Stimulated activated CD8-positive, alpha-beta memory T cell treated with anti-CD3 and anti-CD28 coated beads, Interleukin-15, amount 100 ng/mL, for 24 hours (primary cell): ENCODE measurements at places on chromosomes 12 and 14.

- no peak for DNase-seq
Measured at GRCh38 chr12:57543581-57543980, 3.4 kb downstream of the DCTN2 start.

DNA sequence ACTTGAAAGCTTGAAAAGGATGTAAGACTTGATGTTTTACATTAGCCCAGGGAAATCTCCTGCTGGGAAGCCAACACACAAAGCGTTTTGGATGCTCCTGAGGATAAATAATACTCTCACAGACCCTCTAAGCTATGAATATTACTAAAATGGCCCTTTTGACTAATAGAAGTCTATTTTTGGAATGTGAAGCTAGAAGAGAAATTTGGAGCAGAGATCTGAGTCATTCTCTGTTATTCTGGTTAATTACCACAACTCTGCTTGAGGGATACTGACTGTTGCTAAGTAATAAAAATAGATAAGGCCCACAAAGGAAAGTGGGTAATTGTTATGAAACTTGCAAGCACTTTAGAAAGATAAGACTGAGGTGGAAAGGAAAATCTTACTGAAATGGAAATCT, 346.2 kb upstream of the STXBP6 start:
- DNase-seq, result no peak

DNA sequence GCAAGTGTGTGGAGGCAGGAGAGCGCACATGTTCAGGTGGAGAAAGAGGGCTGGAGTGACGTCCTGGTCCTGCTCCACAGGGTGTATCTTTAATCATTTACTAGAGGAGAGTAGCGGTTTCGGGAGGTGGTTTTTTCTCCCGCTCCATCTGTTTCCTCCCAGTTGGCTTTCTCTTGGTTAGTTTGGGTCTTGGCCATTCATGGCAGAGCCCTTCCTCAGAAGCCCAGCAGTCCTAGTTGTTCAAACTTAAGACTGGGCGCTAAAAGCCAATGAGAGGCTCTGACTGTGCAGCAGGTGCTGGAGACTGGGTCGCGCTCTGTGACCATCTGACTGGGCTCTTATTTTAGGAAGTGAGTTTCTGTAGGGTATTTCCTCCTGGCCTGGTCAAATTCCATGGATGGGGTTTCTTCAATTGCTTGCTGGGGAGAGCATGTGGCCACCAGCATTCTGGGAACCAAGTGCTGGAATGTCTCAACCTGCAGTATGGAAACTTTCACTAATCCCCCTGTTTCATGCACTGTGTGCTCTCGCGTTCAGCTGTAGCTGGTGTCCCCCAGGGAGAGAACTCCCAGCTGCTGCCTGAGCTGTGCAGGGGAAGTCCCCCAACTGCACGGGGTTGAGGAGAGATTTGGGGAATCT, 27.4 kb upstream of the TSPAN9 start:
- DNase-seq, result no peak

GRCh38 chr12:80196419-80196818, 97.1 kb downstream of the OTOGL start:
- DNase-seq, result no peak

DNA sequence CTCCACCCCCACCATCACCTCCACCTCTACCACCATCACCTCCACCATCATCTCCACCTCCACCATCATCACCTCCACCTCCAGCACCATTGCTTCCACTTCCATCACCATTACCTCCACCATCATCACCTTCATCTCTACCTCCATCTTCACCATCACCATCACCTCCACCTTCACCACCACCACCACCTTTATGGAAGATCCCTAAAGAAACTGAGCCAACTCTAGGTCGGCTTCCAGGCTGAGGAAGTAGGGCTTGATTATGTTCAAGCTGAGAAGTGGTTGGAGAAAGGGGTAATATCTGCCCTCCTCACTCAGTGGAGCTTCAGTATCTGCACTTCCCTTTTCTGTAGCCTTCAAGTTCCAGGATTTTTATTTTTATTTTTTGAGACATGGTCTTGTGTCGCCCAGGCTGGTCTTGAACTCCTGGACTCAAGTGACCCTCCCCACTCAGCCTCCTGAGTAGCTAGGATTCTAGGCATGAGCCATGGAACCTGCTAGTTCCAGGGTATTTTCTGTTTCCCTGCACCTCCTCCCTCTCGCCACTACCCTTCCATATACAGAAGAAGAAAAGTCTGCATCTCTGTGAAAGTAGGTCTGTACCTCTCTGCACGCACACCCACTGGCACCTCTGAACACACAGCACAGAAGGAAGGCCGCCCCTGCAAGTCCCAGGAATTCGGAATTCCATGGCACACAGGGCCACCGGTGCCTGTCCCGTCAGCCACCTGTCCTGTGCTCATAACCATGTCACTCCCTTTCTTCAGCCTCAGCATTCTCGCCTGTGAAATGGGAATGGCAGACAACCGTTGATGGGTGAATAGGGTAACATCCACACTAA, 5.9 kb downstream of the ZBTB42 start:
- DNase-seq, result no peak

- DNase-seq, result no peak
Measured at GRCh38 chr12:95118138-95118787, 44.8 kb upstream of the NR2C1 start.

- no peak for DNase-seq
Measured at GRCh38 chr12:40157336-40157735, 51.5 kb upstream of the SLC2A13 start.

DNA sequence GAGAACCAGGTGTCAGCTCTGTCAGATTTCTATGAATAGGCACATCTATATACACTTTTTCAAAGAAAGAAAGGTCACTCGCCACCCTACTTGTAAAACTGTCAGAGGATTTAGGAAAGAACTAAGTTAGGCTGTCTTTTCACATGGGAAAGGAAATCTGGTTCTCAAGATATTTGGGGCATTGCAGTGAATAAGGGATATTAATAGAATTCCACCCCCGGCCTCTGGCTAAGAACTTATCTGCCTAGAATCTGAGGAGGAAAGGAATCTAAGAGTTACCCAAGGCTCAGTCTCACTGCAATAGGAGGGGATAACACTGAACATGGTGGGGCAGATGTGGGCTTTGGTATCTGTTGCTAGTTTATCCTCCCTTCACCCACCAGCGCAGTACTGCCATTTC, 677.6 kb downstream of the NRXN3 start:
- no peak for DNase-seq

DNA sequence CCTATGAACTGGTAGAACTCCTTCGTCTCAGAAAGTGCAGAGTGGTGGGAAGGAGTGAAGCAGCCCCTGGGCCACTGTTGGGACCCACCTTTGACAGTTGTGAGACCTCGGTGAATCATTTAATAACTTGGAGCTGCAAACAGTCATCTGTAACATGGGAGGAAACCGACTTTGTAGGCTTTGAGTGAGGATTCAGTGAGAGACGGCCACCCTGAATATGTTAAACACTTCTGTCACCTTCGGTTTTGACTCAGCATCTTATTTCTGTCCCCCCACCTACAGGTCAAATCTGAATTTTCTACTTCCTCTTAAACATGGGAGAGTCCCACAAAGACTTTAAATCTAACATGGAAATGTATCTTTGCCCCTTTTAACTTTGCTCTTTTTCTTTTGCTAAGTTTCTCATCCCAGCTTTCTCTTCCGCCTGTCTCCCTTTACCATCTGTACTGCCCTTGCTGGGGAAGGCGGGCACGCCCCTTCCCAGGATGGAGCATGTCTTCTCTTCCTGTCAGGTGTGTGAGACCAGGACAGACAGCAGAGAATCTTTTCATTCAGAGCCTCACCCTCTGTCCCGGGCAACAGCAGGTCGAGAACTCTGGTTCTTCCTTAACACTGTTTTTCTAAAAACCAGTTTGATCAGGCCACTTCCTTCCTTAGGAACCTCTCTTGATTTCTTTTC, 37.1 kb downstream of the ZC3H14 start:
- DNase-seq, result no peak

DNA sequence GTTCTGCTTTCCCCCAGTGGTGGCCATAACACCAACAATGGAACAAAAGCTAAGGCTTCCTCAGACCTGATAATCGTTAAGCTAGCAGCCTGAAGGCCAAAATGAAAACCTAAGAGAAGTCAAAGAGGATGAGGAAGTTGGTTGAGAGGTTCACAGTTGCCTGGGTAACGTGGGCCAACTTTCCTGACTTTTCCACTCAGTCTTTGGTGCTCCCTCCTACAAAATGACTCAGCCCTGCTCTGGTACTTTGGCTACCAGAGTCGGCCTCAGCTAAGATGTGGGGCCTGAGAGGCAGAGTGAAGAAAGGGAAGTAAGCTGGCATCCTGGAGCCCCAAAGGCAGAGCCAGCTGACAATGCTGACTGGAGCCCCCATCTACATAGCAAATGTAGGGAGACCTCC, 14.9 kb upstream of the FKBP11 start:
- no peak for DNase-seq

- DNase-seq, result no peak
Measured at GRCh38 chr12:14473707-14474287, 93.9 kb downstream of the PLBD1 start.

DNA sequence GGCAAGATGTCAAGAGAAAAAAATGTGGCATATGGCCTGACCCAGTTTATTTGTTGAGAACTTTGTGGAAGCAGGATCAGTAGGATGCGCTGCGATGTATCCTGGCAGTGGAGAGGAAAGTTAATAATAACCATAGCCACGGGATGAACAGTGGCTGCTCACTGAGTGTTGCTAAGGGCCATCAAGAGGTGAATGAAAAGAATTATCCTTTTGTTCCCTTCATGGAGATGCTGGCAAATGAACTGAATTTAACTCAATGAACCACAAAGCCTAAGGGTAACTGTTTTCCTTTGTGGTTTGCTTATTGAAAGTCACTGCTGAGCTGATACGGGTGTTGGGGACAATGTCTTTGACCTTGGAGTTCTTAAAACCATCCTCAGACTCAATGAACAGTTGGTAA, 476.5 kb downstream of the APAF1 start:
- DNase-seq, result no peak

DNA sequence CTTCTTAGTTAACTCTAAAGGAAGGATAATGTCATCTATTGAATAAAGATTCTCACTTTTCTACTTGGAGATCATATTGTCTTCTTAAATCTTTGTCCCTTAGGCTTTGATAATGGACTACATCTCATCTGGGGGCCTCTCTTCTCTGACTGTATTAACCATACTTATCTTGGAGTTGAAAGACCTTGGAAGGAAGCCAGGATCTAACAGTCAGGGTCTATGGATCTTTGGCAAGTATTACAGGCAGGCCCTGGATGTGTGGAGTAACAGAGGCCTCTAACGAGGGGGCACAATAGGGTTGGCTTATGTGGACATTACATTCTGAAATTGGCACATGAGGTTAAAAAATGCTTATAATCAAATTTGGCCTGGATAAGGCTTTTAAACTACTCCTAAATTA, 513.8 kb downstream of the NRXN3 start:
- DNase-seq, result no peak

- DNase-seq, result no peak
Measured at GRCh38 chr12:50517421-50518048, 12.8 kb downstream of the DIP2B start.

DNA sequence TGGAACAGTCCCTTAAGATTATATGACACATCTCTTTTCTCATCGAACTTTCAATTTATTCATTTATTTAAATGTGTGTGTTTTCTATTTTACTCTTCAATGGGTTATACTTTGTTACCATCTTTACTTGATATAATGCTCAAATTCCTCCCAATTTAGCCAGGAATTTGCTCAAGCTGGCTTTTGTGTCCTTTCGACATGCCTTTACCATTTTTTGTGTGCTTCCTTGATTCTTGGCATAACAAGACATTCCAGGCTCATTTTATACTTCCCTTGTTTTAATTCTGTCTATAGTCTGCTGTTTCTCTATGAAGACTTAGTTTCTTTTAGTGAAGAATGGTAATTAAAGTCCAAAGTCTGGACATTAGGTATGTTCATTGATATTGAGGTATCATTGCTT, 315.8 kb downstream of the AEBP2 start:
- no peak for DNase-seq

DNA sequence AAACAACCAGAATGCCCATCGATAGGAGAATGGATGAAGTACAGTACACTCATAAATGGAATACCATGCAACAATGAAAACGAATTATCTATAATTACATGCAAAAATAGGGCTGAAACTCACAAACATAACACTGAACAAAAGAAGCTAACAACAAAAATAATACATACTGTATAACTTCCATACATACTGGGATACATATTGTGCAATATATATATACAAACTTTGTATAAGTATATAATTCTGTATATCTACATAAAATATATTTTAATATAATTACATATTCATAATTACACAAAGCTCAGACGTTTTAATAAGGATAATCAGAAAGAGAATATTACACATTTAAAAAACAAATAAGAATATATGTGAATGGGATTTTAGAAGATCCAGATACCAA, 90.2 kb downstream of the CDK17 start:
- DNase-seq, result no peak

GRCh38 chr14:103382376-103382775, 2.8 kb upstream of the MARK3 start:
- no peak for DNase-seq

GRCh38 chr14:68246074-68246785, 426.7 kb downstream of the RAD51B start:
- no peak for DNase-seq

DNA sequence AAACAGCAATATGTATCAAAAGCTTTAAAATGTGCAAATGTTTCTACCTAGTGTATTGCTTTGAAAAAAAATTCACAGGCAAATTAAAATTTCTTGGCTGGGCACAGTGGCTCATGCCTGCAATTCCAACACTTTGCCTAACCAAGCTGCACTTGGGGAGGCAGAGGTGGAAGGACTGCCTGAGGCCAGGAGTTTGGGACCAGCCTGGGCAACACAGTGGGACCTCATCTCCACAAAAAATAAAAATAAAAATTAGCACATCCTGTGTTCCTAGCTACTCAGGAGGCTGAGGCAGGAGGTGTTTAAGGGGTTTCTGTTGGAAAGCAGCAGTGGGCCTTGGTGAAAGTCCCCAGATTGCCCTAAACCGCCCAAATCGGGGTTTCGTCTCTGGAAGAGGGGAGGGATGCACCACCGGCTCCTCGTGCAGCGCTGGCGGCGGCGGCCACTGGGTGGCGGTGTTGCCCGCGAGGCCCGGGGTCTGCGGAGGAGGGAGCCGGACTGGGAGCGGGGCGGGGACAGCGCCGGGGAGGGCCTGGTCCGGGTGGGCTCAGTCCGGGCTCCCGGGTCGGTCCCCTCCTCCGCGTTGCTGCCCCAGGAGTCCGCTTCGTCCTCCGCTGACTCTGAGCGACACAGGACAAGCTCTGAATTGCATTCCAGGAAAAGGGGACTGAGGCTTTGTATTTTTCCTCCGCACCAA, 265.6 kb downstream of the AACS start:
- DNase-seq, result peak; percentile 31
